ENCODE measurements at places on chromosomes 3 and 15.

DNA sequence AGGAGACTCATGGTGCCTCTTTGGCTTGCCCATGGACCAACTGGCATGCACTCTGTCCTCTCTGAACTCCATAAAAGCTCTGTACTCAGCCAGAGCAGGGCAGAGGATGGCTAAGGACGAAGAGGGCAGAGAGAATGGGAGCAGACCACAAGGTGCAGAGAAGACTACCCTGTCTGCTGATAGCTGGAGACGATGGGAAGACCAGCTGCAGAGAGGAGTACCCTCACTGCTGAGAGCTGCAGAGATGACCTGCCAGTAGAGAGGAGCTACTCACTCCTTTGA is 65.0 kb downstream of the THBS1 start:
- no peak for DNase-seq

DNA sequence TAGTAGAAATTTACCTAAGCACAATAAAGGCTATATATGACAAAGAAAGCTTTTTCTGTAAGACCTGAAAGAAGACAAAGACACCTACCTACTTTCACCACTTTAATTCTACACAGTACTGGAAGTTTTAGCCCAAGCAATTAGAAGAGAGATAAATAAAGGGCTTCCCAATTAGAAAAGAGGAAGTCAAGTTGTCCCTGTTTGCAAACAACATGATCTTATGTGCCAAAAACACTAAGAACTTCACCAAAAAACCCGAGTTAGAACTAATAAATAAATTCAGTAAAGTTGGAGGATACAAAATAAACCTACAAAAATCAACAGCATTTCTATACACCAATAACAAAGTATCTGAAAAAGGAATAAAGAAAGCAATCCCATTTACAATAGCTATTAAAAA is 190.9 kb downstream of the NR2F2 start:
- no peak for DNase-seq

DNA sequence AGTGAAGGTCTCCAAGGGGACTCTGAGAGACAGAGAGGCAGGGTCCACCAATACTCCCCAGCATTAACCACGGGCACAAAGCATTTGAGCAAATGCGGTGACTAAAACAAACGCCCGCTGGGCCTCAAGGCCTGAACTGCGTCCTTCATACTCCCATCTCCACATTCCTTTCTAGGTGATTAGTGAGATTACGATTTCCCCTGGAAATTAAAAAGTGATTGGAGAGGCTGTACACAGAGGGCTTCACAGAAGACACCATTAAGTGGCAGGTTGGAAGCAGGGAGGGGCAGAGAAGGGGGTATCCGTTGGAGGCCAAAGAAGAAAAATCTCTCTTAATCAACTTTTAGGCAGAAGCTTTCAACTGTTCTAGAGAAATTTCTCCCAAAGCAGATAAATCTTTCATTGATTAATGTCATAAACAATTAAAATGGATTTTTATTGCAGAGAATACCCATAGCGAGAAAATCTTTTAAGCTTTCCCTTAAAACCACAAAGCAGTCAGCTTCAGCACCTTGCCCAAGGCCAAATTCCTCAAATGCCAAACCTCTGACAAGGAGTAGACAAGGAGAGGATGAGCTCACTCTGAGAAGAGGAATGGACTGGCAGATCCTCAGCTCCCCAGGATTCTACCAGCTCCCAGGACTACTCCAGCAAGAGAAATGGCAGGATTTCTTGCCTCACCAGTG is 38.2 kb downstream of the MB21D2 start:
- peak; percentile 98 for DNase-seq

DNA sequence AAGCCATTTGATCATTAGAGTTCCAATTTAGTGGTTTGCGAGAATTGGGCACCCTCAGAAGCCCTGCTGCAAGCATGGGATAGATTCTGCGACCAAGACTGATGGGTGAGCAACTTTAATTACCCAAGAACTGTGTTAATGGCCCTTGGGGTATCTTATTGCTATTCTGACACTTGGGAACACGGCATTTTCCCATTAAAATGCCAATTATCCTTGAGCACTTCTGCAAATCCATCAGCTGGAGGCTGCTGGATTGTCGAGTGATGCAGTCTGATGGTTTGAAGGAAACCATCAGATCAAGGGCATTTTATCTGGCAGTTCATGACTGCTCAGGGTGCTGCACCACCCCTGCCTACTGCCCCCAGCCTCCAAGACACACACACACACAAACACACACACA is 183.6 kb upstream of the PROK2 start:
- DNase-seq: no peak

DNA sequence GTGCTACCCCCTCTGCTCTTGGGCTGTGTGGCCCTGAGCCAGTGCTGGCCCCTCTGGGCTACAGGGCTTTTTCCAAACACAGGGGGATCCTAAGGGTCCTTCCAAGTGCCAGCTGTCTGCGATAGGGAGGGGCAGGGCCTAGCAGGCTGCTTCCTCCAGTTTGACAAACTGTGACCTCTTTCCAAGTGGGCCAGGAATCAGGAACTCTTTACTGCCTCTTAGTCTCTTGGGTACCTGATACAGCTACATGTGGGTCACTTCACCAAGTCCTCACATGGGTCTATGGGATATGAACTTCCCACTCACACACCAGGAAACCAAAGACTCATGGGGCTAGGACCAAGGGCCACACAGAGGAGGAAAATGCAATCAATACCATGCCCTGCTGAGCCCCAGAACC is 25.4 kb downstream of the SEC61A1 start:
- no peak for DNase-seq

DNA sequence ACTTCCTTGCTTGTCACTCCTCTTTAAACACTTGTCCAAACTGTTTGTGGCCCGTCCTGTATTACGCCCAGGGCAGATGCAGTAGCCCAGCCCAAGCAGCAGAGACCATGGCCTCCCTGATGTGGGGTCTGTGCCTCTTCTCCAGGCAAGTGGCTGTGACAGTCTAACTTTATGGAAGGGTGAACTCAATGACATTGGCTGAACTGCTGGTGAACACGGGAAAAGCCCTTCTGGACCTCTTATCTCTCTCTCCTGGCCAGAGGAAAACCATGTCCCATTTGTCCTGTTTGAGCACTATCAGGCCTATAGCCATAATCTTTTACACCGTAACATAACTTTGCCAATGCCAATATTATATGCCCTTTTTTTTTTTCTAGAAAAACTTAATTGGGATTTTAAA is 67.6 kb downstream of the SMAD3 start:
- DNase-seq: no peak

GRCh38 chr3:47243419-47244147 is 39.0 kb downstream of the KIF9 start:
- no peak for DNase-seq

DNA sequence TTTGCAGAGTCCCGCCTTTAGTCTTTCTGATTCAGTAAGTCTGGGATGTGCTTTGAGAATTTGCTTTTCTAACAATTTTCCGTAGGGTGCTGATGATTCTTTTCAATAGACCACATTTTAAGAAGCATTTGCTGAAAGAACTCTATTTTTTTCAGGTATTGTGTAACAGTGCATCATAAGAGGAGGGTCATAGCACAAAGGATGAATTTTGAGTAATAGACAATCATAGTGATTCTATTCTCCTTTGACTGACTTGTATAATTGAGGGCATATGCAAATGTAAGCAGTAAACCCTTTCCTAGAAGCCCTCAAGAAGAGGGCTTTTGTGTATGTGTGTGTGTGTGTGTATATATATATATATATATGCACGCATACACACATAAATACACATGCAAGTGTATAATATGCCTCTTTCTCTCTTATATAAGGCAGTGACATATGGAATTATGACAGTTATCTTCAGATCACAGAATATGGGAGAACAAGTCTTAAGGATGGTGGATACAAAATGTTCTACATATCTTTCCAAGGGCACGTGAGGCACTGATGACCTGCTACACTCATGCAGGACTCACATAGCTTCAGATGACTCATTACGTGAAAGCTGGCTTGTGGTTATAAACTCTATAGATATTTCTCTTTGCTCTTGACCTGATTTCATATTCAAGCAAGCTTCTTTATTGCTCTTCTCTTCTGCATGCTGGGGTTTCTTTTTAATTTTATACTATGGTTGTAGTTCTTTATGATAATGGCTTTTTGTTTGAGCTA is 6.5 kb upstream of the PLSCR1 start:
- peak; percentile 82 for DNase-seq

DNA sequence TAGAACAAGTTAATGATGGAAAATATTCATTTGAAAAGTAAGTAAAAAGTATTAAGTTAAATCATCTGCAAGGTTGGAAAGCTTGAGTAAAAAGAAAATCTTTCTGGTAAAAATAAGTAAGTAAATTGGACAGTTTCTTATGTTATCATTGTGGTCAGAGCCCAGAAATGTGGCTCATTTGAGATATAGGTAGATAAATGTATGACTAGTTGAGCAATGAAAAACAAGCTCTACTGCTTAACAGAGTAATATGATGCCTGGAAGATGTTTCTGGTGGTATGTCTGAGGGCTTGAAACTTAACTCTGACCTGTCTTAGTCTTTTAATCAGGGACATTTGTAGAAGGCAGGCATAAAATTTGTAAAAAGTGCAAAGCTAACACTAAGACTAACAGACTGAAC is 444.0 kb downstream of the MFSD1 start:
- DNase-seq: no peak

DNA sequence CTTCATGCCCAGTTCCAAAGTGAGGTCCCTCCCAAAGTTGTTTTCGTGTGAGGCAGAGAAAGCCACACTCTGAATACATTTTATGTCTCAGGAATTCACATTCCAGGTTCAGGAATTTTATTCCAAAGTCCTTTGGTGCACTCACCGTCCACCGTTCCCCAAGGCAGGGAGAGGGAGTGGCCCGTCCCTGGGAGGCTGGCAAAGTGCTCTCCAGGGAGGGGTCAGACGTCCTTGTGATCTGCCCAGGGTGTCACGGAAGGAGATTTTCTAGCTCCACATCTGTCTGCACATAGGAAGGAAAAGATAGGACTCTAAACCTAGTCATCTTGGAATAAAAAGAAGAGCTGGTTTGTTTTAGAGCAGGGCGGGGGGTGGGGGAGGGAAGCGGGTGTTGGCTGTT is 47.9 kb downstream of the KLF13 start:
- no peak for DNase-seq

- DNase-seq: no peak
Measured at GRCh38 chr15:89107984-89108383, 19.7 kb downstream of the ABHD2 start.

All from cardiac fibroblast (primary cell).